ENCODE measurements at places on chromosomes 5 and 9. TPM values are rescaled to one million over a fixed set of nuclear protein-coding genes. Genes with fewer than 3 reads are reported as not detected.
A peak's percentile ranks its signal among the peaks of the same experiment; 100 is the strongest.

DNA sequence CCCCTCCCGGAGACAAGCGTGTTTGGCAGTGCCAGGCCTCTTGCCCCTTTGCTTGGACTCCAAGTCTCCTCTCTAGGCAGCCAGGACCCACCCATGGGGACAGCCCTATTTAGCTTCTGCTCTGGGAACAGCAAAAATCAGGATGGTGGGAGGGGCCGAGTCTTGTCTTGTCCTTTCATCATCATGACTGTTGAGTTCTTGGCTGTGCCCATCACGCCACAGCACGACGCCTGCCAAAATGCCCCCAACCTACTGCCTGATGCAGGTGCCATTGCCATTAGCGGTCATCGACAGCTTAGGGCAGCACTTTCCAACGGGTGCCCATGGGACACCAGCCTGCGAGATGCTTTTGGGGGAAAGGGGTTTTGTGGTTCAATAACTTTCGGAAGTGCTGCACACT is 18.9 kb downstream of the PLPP7 start:
- no peak for DNase-seq

DNA sequence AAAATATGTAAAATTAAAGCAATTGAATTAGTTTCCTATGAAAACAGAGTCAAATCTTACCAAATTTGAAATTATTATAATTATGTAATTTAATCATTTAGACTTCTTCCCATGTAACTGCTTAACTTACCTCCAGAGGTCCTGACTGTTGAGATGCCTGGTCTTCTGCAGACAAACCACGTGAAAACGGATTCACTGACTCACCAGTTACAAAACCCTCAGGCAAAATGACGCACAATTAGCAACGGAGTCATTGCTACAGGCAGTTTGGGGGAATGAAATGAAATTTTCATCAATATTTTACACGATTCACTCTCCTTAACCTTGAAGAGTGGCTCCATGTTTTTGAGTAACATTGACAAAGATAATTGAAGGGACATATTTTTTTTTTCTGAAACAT is 460.8 kb downstream of the MTRR start:
- no peak for DNase-seq

- DNase-seq, result no peak
These were observed 816.8 kb downstream of the MTRR start for GRCh38 chr5:8685704-8686103.

DNA sequence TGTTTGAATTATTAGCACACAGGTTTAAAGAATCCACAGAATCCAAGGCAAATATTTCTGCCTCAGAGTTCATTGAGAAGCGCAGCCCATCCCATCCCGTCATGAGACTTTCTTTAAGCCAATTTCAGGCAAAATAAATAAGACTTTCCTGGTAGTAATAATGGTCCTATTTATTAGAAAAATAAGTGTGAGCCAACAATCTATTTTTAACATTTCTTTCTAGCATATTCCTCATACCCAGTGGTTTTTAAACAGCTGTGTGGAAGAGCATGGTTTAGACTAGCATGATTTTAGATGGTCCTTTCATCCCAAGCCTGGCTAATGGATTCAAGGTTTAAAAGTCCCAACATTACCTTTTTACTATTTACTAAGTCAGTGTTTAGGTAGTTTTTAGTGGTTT is 125.8 kb downstream of the SCAMP1 start:
- no peak for DNase-seq

DNA sequence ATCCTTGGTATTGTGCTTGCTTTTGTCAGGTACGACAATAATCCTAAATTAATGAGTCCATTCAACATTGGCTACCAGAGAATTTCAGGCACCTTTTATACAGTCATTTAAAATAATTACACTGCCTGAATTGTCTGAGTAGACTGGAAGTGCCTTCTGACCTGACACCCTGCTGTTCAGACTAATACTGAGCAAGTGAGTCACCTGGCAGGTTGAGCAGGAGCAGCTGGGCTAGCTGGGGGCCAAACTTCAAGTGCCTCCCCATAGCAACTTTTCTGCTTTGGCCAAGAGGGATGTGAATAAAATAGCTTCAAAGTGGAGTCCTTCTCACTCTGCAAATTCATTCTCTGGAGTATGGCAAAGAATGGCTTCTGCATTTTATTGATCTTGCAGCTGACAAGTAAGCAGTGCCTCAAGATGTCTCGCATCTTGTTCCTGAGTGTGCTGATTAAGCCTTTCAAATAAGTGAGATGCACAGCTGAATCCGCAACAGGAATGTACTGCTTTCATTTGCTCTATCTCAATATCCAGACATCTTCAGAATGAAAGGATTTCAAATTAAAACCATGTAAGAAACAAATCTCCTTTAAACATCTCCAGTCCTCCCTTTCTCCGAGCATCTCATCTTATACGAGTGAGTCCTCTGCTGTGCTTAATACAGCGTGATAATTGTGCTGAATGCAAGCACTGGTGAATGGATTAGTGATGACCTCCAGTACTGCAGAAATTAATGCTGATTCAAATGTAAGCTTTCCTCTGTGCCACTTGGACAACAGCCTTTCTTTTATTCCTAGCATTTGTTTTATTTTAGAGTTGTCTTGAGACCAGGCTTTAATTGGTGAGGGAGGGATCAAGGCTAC is 271.2 kb downstream of the EDIL3 start:
- no peak for DNase-seq

GRCh38 chr5:13246053-13246452 is 698.4 kb downstream of the DNAH5 start:
- no peak for DNase-seq

DNA sequence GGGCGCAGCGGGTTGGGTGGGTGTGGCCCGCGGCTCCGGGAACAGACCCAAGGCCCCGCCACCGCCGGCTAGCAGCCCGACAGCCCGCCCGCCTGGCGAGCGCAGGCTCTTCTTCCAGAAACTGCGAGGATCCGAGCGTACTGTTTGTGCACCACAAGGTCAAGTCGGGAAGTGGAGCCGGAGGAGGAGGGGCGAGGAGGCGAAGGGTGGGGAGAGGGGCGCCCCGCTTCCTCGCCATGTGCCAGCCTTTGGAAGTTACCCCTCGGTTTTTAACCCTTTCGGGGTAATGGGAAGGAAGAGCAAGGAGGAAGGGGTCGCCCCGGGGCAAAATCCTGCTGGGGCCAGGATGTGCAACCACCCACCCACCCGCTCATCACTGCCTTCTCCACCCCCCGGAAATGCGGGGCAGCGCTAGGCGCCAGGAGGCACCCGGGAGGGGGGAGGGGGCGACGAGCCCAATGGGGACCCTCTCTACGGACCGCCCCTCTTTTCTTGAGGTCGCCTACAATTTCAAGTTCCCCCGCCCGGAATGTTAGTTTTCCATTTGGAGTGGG is 1.1 kb upstream of the JADE2 start:
- peak; percentile 86 for DNase-seq

DNA sequence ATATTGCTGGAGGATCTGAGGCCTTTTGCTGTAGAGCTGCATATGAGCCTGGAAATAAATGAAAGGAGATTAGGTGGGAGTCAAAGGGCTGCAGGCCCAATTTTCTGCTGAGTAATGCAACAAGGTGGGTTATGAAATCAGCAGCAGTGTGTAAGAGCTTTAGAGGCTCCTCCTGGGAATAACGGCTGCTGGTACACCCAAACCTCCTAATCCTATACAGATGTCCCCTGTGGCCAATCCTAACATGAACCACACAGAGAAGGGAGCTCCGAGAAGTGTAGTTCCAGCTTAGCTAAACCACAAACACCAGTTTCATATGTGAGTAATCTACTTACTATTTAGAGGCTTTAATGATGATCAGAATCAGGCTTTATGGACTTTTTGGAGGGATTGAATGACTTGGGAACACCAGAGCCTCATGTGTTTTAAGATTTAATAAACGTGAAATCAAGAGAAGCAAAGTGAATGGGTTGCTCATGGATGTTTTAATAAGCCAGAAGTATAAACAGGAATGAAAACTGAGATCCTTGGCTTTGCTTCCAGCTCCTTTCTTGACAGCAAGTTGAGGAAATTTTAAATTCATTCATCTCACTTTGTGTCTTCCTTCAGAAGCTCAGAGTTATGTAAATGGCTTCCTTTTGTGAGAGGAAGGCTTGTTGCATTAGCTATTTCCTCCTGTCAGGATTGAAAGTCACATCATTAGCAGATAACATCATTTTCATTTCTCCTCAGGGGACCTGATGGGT is 437.5 kb downstream of the TMEM232 start:
- DNase-seq, result no peak

GRCh38 chr9:33024126-33024965 is 727 bp upstream of the DNAJA1 start:
- no peak for DNase-seq

GRCh38 chr9:123620239-123620638 is 264.2 kb downstream of the CRB2 start:
- DNase-seq, result no peak

DNA sequence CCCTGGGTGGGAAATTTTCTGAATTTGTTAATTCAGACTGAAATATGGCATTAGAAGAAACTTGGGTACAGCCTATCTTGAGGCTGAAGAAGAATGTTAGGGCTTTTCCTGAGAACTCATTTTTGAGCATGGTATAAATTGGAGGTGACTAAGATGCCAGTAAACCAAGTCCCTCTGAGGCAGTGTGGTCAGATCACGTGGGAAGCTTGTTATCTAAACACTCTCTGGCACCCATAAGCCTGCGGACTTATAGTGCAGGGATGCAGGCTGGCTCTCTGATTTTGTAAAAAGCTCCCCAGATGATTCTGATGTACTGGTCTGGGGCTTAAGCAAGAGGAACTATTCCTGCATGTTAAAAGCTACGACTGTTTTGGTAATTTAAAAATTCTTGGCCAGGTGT is 34.3 kb downstream of the MTMR12 start:
- no peak for DNase-seq

DNA sequence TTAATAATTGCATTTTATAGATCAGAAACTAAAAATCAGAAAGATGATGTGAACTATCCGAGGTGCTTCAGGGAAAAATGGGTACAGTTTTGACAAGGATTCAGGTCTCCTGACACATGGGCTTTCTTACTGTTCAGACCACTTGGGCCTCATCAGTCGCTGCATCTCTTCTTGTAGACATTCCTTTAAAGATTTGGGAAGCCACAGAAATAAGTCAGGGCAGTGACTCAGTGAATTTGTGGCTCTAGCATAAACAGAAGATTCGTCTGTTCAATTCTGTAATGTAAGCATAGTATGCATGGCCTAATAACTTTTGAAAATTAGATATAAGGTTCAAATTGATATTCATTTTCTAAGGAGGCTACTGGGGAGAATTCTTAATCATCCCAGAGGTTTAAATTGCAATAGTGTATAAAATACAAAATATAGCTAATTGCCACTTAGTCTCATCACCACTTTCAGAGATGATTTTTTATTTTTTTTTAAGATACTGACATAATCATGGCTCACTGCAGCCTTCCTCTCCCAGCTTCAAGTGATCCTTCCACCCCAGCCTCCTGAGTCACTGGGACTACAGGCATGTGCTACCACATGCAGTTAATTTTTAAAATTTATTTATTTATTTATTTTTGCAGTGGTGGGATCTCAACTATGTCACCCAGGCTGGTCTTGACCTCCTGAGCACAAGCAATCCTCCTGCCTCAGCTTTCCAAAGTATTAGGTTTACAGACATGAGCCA is 48.9 kb downstream of the RASEF start:
- DNase-seq, result no peak

DNA sequence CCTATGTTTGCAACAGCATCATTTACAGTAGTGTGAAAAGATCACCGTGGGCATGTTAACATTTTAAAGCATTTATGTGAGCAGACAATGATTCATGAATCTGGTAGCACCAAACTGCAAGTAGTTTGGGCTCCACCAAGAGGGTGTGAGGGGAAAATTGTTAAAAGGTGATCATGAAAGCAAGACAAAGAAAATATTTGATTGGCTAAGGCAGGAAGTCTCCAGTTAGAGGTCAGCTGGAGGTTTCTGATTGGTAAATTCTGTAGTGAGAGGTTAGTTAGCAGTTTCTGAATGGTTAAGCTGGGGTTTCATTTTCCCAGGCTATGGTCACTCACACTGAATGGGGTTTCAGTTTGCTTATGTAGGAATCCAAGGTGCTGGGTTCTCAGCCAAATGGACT is 13.5 kb upstream of the DRD1 start:
- no peak for DNase-seq

DNA sequence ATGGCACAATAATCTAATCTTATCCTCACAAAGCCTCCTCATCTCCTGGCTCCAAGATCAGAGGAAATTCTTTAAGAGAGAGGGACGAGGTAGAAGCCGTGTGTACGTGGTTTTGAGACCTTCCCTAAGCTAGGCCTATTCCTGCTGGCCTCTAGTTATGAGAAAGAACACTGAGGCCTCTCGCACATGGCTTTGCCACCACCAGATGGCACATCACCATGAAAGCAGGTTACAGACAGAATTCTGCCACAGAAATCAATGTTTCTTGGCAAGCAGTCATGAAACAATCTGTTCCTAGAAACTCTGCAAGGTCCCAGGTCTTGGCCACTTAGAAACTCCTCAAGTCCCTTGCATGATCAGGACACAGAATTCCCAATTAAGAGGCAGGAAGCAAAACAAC is 268.2 kb upstream of the TAS2R1 start:
- DNase-seq, result no peak

- no peak for DNase-seq
These were observed 155.2 kb downstream of the BAAT start for GRCh38 chr9:101229606-101230005.

DNA sequence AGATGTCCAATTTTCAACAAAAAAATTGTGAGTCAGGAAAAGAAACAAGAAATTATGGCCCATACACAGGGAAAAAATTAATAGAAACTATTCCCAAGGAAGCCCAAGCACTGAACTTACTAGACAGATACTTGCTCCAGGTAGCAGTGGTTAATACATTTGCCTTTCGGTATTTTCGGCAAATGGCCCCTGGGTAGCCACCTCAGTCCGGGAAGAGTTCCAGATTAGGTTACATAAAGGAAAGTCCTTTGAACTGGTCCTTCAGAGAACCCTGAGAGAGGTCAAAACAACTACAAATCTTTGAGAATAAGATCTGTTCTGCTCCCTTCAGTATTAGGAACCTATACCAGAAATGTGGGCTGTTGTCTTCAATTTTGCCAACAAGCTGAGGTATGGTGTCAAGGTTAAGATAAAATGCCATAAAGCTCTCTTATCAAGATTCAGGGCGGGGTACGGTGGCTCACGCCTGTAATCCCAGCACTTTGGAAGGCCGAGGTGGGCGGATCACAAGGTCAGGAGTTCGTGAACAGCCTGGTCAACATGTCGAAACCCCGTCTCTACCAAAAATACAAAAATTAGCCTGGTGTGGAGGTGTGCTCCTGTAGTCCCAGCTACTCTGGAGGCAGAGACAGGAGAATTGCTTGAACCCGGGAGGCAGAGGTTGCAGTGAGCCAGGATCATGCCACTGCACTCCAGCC is 343.4 kb downstream of the CWC27 start:
- DNase-seq, result no peak

DNA sequence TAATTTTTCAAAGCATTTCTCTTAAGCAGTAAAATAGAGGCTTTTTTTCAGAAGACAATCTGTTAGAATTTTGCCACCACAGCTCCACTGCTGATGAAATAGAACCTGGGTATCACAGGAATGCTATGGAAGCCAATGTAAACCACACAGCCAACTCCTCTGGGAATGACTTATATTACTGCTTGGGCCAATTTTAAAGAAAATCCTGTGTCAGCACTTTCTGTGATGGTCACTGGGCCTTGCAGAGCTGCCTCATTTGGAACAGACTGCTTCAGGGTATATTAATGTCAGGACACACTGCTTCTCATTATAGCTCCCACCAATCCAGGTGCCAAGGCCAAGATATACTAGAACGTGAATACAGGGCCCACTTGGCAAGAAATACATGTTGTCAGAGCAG is 144.1 kb upstream of the ACTBL2 start:
- DNase-seq, result no peak

The CCDC152 gene
- total RNA-seq, result 0.96 TPM

The CHSY3 gene
- 2.5 TPM for total RNA-seq

The EFNA5 gene
- total RNA-seq, result 12.1 TPM

The ZNF354C gene
- total RNA-seq, result 8.2 TPM

The OLFM1 gene
- 17.4 TPM for total RNA-seq

The SEMA5A gene
- total RNA-seq, result 3.0 TPM

The KIF20A gene
- not detected for total RNA-seq

The TXNDC8 gene
- total RNA-seq, result not detected

Measured in breast epithelium (tissue), 4 donors.